ENCODE measurements at places on chromosomes 16 and 17. TPM values are rescaled to one million over a fixed set of nuclear protein-coding genes. Genes with fewer than 3 reads are reported as not detected.

MRM3 gene
- 19.9 TPM for polyA plus RNA-seq

CSH1 gene
- polyA plus RNA-seq = not detected

CA10 gene
- not detected for polyA plus RNA-seq

TLCD2 gene
- 0.03 TPM for polyA plus RNA-seq

CCP110 gene
- 5.9 TPM for polyA plus RNA-seq

CX3CL1 gene
- polyA plus RNA-seq = not detected

TM4SF5 gene
- not detected for polyA plus RNA-seq

CTDNEP1 gene
- 125 TPM for polyA plus RNA-seq

STX1B gene
- 1.8 TPM for polyA plus RNA-seq

NHERF2 gene
- polyA plus RNA-seq = 1.5 TPM

KRT25 gene
- polyA plus RNA-seq = not detected

HID1 gene
- 6.3 TPM for polyA plus RNA-seq

HBA1 gene
- polyA plus RNA-seq = 38.5 TPM

TRPV2 gene
- polyA plus RNA-seq = 89.0 TPM

GAST gene
- not detected for polyA plus RNA-seq

MCRIP2 gene
- polyA plus RNA-seq = 46.0 TPM

EMP2 gene
- polyA plus RNA-seq = 0.06 TPM

MYH3 gene
- 9.4 TPM for polyA plus RNA-seq

APOBR gene
- 1.3 TPM for polyA plus RNA-seq

CMTM2 gene
- polyA plus RNA-seq = not detected

PNMT gene
- 0.87 TPM for polyA plus RNA-seq

Data from B cell (primary cell).